ENCODE measurements at places on chromosomes 5 and 9.

DNA sequence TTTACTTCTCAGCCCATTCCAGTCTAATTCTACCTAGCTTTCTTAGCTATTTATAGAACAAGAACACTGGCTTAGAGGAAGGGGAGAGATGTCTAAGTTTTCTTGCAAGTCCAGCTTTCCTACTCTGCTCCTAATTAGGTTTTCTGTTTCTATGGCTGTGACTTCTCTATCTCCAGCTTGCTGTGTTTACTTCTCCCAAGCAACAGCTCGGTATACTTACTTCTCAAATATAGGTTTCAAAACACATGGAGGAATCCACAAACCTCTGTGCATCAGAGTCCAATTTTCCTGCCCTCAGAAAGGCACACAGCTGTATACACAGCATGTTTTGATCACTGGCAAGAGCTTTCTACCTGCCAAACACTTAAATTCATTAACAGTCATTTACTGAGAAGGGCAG is 17.4 kb upstream of the HMGCR start:
- DNase-seq, result no peak

DNA sequence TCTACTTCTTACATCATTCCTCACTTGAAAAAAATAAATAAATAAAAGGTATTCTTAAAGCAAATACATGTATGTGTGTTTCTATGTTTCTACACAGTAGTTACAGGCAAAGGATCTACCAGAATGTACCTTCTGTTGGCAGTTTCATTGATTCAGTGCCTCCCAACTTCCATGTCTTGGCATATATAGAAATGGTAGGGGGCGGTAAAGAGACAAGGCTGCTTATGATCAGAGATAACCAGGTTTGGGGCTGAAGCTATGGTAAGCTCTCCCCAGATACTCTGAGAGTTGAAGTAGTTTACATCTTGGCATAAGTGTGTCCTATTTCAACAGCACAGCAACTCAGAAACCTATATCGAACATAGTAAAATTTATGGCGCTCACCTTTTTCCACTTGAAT is 1075.4 kb upstream of the C9orf72 start:
- DNase-seq, result no peak

DNA sequence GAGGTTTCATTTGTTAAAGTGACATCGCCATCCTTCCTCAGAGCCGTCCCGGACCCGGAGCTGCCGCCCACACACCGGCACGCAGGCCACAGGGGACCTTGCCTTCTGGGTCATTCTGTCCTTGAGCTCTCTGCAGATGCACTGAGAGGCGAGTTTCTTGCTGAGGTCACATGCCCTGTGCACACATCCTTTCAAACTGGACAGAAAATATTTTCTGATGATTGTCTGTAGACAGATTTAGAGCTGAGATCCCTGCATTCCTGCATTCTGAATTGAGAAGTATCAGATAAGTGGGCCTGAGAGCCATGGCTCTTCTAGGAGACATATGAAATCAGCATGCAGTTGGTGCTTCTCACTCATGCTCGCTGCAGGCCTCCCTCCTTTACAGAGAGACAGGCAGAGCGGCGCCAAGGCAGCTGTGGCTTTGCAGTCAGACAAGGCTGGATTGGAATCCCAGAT is 25.4 kb downstream of the BOD1 start:
- DNase-seq, result no peak

- DNase-seq, result no peak
Observed at GRCh38 chr9:89409466-89409865, 88.4 kb downstream of the SEMA4D start.

DNA sequence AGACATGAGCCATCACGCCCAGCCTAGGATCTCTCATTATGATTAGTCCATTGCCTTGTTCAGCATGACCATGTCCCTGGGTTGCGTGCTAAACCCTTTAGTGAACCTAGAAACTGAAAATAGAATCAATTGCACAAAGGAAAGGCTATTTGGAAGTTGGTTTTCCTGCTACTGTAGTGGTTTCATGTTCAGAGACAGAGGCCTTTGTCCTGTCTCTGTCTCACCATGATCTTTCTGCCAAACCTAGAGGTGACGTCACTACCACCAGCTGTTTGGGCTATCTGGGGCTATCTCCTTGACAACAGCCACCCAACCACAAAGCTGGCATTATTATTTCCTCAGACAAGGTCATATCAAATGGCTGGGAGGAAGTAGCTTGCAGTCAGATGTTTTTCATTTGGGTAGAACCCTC is 4.0 kb upstream of the CDK5RAP2 start:
- DNase-seq, result peak; percentile 16

- no peak for DNase-seq
Observed at GRCh38 chr5:42810834-42811590, 680 bp downstream of the SELENOP start.

DNA sequence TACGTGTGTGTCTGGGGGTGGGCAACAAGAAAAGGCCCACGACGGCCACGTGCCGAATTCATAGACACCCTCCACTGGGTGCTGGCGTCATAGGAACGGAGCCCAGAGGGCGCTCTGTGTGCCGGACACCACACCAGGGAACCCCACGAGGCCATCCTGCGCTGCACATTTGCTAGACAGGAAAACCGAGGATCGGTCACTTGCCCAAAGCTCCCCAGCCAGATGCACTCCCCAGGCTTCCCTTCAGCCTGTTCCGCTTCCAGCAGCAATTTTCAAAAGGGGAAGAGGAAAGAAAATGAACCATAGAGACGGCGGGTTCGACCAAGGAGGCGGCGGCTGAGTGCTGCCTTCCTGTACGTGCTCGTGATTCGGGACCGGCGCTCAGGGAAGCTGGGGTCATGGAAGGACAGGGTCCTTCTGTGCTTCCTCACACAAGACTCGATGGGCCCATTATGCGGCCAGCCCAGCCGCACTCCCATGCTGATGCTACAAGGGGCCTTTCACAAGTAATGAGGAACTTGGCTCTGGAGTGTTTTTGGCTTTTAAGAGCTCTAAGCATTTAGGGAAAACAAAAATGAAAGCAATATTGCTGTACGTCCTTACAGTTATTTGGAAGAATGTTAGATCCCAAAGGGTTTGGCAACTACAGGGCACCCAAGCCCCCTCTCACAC is 124.6 kb upstream of the SARDH start:
- no peak for DNase-seq

DNA sequence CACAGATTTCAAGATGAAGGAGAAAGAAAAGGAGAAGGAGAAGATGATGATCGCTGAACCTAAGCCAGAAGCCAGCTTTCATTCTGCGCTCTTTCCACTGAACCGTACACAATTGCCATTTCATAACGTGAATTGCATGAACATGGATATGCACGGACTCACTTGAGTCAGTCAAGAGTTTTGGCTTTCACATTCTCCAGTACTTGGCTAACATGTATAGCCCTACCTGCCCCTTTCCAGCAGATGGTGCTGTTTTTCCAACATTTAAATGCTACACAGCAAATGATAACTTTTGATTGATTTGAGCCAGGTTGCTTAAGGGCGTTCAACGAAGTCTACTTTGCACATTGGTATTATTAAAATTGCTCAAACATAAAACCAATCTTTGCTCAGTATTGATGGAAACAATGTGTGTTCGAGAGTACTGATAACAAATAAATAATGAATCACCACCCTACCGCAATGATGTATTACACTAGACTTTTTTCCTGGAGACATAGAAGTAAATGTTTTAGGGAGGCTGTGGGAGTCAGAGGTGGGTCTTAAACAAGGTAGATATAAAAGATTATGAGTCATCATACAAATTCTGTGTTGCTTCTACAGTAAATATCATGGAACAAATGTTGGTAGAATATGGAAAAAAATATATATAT is 196.4 kb downstream of the TRPM3 start:
- DNase-seq, result no peak

DNA sequence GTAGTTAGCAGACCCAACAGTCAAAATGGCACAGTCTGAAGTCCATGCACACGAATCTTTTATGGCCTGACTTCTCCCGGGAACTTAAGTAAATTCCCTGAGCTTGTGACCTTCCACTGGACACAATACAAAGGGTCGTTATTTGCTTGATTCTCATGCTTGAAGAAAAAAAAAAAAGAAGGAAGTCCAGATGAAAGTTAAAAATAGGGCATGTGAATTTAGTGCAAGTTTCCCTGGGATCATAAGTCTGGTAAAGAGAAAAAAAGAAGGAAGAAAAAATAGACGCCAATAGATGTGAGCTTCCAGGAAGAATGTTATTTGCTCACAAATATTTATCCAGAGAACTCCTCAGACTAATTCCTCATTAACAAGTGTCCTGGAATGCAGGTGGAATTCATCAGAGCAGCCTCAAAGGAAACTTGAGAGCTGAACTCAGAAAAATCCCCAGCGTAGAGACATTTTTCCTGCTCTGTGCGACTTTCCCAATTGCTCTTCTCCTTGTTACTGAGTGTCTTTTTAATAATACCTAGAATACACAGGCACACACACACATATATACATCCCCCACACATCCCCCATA is 616.3 kb downstream of the EBF1 start:
- DNase-seq, result no peak

GRCh38 chr5:36655161-36655560 is 48.8 kb downstream of the SLC1A3 start:
- no peak for DNase-seq

DNA sequence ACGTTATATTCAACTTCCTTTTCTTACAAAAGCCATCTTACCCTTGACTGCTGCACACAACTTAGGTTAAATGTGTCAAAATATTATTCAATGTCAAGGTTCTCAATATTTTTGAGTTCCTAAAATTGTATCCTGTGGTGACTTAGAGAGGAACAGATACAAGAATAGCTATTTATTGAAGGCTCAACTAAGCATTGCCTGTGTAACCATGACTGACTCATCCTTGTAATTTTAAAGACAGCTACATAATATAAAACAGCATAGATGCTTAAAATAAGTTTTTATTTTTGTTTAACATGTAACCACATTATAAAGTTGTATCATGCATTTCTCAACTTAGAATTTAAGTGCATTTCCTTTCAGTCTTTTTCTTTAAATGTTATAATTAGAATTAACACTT is 312.9 kb upstream of the RGMB start:
- no peak for DNase-seq

- DNase-seq, result no peak
Observed at GRCh38 chr5:158641016-158641415, 458.7 kb downstream of the EBF1 start.

- no peak for DNase-seq
Observed at GRCh38 chr9:33686942-33687341, 108.4 kb upstream of the PRSS3 start.

- DNase-seq, result peak; percentile 83
Observed at GRCh38 chr5:141992349-141992963, 20.4 kb downstream of the GNPDA1 start.

GRCh38 chr5:27511061-27511460 is 472.7 kb upstream of the CDH9 start:
- no peak for DNase-seq

GRCh38 chr5:161265006-161265405 is 281.5 kb downstream of the GABRB2 start:
- no peak for DNase-seq

GRCh38 chr9:121283856-121284732 is 16.1 kb downstream of the GSN start:
- DNase-seq, result no peak

DNA sequence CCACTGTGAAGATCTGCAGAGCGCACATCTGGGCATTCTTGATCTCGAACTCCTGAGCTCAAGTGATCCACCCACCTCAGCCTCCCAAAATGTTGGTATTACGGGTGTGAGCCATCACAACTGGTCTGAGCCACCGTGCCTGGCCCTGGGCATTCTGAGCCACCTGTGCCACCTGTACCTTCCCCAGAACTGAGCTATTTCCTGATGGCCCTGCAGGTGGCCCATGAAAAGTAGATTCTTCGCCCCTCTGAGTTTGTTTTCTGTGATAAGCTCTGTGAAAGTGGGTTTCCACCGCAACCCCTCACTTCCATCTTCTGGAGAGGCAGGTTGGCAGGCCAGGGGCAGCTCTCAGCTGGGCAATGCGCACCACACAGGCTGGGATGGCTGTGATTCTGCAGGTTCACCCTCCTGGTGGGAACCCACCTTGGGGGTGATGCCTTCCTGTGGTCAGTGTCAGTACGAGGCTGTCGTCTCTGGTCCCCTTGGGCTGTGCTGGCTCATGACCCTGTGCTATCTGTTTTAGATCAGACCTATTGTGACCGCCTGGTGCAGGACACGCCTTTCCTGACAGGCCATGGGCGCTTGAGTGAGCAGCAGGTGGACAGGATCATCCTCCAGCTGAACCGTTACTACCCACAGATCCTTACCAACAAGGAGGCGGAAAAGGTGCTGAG is 11.3 kb downstream of the CARD19 start:
- DNase-seq, result no peak

- DNase-seq, result no peak
Observed at GRCh38 chr5:78064941-78065472, 229.5 kb downstream of the AP3B1 start.

DNA sequence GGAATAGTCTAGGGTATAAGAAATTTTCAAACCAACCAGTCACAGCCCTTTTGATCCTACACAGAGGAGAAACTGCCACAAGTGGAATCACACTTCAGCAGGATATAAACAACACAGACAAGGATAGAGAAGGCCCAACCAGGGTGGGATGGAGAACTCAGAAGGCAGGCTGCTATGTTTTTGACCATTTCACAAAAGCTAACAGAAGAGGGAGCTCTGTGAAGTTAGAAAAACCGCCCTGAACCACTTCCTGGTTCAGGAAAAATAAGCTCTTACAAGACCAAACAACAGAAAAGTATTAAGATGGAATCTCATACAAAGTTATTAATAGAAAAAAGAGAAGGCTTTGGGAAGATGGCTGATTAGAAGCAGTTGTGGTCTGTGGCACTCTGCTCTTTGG is 960 bp upstream of the IFNB1 start:
- DNase-seq, result no peak

GRCh38 chr5:132202711-132203463 is 24.8 kb downstream of the P4HA2 start:
- no peak for DNase-seq

Measured in activated CD4-positive, alpha-beta T cell treated with anti-CD3 and anti-CD28 coated beads, Interleukin-2, amount 50 U/mL, for 1 hour (primary cell).